Hindlimb muscle (tissue), 1 donor: ENCODE measurements at places on chromosomes 6 and 20.

DNA sequence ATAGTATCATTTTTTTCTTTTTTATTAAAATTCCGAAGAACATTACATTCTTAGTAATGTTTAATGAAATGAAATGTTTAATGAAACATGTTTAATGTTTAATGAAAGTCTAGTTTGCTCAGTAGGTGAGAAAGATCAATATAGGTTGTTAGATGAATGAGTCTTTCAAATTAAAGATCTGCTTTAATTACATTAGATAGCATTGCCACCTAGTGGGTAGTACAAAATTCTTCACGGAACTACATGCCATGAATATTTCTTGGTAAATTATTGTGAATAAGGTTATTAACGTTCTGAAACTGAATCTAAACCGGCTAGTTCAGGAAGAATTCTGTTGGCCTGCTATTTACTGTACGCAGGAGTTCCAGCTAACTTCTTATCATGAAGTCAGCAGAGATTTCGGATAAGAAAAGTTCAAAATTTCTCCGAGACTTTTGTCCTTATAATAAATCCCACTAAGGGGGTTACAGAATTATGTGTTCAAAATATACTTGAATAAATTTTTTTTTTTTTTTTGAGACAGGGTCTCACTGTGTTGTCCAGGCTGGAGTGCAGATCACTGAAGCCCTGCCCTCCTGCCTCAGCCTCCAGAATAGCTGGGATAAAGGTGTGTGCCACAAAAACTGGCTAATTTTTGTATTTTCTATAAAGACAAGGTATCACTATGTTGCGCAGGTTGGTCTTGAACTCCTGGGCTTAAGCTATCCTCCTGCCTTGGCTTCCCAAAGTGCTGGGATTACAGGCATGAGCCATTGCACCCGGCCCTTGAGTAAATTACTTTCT, 7.9 kb upstream of the GMNN start:
- no peak for DNase-seq

DNA sequence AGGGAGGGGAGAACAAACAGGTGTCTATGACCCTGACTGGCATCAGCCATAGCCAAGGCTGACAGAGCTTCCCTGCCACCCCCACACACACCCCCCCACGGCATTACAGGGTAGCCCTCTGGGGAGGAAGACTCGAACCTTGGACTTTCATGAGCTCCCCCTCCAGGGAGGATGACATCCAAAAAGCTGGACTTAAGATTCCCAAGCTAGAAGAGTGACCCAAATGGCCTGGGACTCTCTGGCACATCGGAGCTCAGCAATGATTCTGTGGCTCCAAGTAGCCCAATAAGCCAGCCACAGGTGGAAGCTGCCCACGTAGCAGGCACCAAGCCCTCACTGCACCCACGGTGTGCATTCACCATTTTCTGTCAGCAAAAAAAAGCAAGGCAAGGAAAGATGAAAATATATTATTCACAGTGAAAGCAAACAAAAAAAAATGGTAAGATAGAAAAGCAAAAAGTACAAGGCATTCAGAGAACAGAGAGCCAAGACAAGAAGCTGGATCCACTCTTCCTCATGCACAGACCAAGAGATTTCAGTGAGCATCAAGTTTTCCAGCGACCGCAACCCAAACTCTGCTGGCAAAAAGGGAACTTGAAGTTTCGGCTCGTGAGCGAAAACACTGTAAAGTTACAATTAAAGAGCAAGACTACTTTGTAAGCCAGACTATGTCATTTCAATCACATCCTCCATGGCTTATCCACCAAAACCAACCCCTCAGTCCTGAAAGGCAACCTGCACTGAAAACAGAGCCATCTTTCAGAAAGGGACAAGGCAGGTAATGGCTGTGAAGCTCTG, 10.9 kb downstream of the JAG1 start:
- no peak for DNase-seq

GRCh38 chr6:163735076-163735475, 320.6 kb downstream of the QKI start:
- no peak for DNase-seq

- no peak for DNase-seq
Measured at GRCh38 chr20:12090920-12091319, 173.2 kb downstream of the BTBD3 start.

- no peak for DNase-seq
Measured at GRCh38 chr6:74467533-74468215, 738.2 kb downstream of the COL12A1 start.

GRCh38 chr6:307065-307814, 15.0 kb downstream of the DUSP22 start:
- DNase-seq = no peak

GRCh38 chr6:143549221-143549948, 37.9 kb upstream of the FUCA2 start:
- DNase-seq = no peak

- no peak for DNase-seq
Measured at GRCh38 chr6:144176043-144176442, 25.7 kb downstream of the STX11 start.

DNA sequence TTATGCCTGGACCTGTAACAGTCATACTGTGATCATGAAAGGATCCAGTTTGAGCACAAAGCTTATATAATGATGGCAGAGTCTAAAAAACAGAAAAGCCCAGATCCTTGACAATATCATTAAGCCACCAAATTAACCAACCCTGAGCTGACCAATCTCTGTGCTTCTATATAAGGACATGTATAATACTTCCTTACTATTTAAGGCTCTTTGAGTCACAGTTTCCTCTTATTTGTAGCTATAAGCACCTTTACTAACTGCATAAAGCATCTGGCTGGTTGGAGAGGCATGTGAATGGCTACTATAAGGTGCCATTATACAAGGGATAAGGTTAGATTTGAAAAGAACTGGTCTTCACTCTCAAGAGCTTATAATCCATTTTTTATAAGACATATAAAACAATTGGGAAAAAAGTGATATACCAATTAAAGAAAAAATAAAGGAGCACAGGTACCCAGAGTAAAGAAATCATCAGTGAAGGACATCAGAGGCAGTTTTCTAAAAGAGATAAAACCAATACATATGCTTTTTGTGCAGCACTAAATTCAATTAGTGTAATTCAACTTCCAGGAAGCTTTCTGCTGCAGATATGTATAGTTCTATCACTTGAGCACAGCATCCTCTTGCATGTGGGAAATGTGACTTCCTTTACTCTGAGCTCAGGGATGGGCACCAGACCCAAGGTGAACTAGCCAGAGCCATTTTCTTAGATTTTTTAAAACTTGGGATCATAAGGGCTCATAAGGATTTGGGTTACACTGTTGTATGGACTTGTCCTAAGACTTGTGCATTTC, 121.0 kb downstream of the BTBD9 start:
- no peak for DNase-seq

DNA sequence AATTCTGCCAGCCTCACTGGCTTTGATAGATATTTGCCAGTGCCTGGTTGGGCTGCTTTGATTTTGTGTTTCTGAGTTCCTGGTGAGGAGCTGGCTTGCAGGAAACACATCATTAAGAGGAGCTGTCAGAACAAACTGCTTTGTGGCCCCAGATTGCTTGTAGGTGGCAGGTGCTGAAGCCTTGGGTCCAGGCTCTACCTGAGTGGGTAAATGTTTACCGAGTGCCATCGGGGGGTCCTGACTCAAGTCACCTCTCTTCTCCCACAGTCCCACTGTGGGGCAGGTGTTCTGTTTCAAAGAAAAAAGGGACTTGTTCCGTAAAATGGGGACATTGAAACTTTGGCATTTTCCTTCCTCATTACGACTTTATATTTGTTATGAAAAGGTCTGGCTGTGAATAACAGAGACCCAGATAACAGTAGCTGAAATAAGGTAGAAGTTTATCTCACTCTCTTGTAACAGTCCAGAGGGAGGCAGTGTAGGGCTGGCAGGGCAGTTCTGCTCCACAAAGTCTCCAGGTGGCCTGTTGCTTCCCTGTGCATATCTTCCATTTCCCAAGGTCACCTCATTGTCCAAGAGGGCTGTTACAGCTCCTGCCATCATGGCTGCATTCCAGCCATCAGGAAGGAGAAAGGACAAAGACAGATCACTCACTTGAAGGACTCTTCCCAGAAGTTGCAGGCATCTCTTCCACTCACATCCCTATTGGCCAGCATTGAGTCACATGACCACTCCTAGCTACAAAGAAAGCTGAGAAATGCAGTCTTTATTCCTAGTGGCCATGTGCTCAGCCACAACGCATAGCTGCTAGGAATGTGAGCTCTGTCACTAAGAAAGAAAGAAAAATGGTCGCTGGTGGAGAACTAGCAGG, 149.9 kb upstream of the KCNG1 start:
- DNase-seq = no peak

- no peak for DNase-seq
Measured at GRCh38 chr6:111845441-111845871, 27.8 kb downstream of the FYN start.

- no peak for DNase-seq
Measured at GRCh38 chr6:113464960-113465359, 392.2 kb upstream of the MARCKS start.

GRCh38 chr6:84137989-84138575, 89.4 kb downstream of the CEP162 start:
- no peak for DNase-seq

DNA sequence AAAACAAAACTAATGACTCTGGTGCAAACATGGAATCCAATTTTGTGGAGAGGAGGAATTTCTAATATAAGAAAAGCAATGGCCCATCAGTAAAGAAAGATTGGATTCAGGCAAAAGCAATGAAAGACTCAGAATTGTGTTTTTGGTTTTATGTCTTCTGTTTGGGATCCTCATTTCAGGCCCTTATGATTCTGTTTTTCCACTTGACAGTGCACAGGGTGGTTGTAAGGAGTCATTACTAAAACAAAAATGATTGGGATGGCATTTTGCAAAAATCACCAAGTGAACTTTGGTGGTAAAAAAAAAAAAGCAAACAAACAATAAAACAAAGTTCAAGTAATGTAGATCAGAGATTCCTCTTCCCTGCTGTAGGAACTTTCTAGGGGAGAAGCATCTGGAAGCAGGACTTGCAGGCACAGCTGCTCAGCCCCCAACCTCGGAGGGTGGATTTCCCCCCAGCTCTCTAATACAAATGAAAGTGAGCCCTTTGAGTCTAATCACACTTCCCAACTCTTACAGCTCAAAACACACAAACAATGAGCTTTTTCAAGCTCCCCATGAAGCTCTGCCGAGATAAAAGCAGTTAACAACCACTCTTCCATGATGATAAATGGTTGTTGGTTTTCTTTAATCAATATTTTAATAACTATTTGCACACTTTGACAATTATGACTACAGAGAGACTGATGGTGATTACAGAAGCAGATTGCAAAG, 177.7 kb downstream of the ZDHHC14 start:
- DNase-seq = no peak

- no peak for DNase-seq
Measured at GRCh38 chr20:13786143-13786828, 1.5 kb downstream of the NDUFAF5 start.

DNA sequence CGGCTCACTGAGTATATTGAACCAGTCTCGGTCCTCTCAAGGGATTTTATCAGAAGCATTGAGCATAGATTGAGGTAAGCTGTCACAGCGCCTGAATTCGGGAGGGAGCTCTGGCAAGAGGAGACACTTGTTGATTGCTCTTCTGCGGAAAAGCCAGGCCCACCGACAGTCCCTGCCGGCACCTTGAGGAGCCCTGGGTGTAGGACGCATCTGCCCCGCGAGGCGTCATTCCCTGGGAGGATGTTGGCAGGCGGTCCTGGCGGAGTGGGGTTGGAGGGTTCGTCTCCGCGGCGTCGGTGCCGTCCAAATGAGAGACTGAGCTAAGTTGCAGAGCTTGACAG, 843 bp downstream of the FBXO9 start:
- DNase-seq = peak; percentile 37

DNA sequence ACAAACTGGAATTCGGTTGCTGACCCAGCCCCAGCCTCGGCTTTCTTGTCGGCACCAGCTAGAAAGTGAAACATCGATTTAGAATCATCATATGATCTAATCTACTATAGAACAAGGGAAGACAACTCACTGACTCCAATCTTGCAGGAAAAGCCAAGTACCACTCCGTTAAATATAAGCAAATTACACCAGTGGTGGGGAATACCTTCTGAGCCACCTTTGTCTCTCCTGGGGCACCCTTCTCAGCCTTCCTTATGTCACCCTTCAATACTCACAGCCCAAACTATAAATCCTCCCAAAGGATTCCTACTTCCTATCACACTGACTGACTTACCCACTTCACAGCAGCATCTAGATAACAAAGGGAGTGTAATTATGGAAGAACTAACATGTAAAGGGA, 7.5 kb downstream of the RPS10 start:
- no peak for DNase-seq

DNA sequence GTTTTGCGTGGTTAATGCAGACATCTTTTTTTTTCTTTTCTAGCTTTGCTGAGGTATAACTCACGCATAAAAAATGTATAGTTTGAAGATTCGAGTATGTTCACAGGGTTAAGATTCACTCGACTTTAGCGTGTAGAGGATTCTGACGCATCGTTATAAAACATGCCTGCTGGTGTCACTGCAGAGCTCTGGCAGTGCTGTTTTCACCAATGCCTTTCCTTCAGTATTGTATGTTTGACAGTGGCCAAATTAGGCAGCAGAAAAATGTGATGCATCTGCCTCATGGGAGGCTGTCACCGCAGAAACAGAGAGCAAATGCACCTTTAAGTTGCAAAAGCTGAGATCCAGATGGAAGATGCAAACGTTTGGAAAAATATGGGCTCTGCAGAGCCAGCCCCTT, 18.0 kb upstream of the SIRPB2 start:
- DNase-seq = no peak

DNA sequence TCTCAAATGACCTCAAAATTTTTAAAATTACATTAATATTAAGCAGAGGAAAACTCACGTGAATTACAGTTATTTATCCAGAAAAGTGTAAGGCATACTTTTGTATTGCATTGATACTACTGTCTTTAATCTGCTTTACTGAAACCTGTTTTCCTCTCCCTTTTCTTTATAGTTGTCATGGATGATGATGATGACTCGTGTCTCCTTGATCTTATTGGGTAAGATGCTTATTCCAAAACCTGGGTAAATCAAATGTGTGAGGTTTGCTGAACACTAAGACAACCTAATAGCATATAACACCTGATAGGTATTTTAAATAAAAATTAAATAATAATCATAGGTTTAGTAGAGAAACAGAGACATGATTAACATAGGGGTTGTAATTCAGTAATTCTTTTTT, 40.0 kb downstream of the BICRAL start:
- no peak for DNase-seq

DNA sequence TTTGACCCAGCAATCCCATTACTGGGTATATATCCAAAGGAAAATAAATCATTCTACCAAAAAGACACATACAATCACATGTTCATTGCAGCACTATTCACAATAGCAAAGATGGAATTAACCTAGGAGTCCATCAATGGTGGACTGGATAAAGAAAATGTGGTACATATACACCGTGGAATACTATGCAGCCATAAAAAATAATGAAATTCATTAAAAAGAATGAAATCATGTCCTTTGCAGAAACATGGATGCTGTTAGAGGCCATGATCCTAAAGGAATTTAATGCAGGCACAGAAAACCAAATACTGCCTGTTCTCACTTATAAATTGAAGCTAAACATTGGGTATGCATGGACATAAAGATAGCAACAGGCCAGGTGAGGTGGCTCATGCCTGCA, 61.9 kb upstream of the BMP6 start:
- no peak for DNase-seq

GRCh38 chr6:39929733-39930461, 4.4 kb downstream of the MOCS1 start:
- DNase-seq = no peak

- DNase-seq = peak; percentile 69
Measured at GRCh38 chr6:41427642-41428335, 92.4 kb downstream of the NCR2 start.
